ENCODE measurements at places on chromosomes 11 and 22.

DNA sequence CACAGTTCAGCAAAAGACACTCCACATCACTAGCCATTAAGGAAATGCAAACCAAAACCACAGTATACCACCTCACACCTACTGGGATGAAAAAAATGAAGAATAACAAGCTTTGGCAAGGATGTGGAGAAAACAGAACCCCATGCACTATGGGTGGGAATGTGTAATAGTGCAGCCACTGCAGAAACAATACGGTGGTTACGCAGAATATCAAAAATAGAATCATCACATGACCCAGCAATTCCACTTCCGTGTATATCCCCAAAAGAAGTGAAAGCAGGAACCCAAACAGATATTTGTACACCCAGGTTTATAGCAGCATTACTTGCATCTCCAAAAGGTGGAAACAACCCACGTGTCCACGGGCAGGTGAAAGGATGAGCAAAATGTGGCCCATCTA lies 20.8 kb downstream of the CARS1 start:
- no peak for DNase-seq

DNA sequence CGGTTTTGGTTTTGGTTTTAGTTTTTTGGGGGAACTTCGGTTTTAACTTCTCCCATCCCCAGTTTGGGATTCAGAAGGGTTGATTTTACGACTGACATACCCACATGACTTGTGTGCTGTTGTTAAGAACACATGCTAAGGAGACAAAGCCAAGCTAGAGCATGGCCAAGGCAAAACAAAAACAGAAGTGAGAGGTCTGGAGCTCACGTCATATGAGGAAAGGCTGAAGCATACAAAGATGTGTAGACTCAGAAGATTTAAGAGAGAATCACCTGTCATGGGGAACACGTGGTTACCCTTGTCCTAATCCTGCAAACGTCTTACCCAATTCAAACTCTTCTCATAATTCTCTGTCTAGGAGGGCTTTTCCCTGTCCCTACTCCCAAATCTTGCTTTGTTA lies 465.0 kb downstream of the FAM181B start:
- no peak for DNase-seq

DNA sequence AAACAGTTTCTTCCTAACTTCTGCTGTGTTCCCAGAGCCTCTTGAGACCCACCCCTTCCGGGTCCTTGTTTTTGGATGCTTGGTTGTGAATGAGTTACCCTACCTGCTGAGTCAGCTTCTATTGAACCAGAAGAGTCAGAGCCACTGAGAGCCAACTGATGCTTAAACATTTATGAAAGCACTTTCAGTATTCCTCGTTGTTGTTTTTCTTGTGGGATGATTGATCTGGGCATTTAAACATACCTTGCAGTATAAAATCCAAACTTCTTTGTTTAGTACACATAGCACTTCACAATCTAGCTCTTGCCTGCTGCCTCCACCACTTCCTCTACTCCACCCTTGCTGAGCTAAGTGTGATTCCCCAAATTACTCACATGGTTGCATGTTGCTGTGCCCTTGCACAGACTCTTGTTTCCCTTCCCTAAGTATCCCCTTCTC lies 5.5 kb downstream of the PRSS23 start:
- DNase-seq: no peak

DNA sequence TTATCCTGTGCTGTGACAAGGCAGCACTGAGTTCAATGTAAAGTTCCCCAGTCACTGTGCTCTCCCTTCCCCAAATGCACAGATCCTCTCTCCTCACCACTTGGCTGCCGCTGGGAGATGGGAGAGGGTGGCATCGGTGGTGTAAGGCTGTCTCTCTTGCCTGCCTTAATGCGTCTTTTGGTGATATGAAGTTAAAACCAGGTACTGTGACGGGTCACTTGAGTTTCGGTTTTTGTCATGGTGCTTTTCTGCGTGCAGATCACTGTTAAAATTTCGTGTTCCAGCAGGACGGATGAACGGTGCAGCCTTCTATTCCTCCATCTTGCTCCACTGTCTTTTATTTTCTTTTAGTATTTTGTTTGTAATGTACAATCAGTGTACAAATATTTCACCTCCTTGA lies 18.6 kb downstream of the GLB1L2 start:
- DNase-seq: no peak

DNA sequence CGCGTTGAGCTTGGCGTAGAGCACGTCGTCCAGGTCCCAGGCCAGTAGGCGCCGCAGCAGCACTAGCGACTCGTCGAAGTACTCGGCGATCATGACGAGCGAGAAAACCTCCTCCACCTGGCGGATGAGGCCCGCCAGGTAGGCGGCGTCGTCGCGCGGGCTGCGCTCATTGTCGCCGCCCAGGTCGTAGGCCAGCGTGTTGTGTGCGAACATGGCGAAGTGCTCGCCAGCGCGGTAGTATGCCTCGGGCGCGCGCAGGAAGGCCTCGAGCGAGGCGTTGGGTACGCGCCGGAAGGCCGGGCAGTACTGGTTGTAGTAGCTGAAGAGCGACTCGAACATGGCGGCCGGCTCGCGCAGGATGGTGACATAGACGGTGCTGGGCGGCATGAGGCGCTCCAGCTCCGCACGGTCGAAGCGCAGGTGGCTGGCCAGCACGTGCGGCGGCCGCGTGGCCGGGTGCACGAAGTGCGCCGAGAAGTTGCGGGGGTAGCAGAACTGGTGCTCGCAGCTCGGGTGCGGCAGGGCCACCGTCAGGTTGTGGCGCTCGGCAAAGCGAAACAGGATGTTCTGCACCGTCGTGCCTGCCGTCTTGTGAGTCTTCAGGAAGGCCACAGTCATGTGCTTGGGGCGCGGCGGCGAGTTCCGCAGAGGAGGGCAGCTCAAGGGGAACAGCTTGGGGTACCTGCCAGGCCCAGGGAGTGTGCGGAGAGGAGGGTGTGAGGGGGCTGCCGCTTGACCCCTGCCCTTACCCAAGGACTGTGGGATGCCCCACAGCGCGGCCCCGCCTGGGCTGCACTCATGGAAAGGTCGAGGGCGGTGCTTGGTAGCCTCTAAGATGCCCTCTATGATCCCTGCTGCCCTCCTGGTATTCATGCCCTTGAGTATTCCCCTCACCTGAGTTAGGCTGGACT lies 5.7 kb downstream of the GAL3ST3 start:
- DNase-seq: no peak

GRCh38 chr11:16767957-16768356 lies 29.5 kb downstream of the C11orf58 start:
- DNase-seq: no peak

DNA sequence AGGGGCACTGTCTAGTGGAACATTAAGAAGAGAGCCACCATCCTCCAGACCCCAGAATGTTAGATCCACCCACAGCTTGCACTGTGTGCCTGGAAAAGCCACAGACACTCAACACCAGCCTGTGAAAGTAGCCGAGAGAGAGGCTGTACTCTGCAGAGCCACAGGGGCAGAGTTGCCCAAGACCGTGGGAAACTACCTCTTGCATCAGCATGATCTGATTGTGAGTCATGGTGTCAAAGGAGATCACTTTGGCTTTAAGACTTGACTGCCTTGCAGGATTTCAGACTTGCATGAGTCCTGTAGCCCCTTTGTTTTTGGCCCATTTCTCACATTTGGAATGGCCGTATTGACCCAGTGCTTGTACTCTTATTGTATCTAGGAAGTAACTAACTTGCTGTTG lies 115.9 kb upstream of the CCDC179 start:
- peak; percentile 80 for DNase-seq

DNA sequence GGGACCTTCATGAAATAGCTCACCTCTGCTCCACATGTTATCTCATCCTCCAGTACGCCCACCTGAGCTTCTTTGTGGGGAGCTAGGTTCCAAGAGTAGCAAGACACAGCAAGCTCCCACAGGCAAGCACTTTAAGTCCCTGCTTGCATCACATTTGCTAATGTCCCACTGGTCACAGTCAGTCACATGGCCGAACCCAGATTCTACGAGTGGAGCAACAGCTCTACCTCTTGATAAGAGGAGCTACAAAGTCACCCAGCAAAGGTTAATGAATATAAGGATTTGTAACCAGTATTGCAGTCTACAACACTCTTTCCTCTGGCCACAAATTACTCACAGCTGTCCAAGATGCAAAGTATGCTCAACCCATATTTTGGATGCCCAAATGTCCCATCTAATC lies 15.2 kb upstream of the MS4A15 start:
- no peak for DNase-seq

DNA sequence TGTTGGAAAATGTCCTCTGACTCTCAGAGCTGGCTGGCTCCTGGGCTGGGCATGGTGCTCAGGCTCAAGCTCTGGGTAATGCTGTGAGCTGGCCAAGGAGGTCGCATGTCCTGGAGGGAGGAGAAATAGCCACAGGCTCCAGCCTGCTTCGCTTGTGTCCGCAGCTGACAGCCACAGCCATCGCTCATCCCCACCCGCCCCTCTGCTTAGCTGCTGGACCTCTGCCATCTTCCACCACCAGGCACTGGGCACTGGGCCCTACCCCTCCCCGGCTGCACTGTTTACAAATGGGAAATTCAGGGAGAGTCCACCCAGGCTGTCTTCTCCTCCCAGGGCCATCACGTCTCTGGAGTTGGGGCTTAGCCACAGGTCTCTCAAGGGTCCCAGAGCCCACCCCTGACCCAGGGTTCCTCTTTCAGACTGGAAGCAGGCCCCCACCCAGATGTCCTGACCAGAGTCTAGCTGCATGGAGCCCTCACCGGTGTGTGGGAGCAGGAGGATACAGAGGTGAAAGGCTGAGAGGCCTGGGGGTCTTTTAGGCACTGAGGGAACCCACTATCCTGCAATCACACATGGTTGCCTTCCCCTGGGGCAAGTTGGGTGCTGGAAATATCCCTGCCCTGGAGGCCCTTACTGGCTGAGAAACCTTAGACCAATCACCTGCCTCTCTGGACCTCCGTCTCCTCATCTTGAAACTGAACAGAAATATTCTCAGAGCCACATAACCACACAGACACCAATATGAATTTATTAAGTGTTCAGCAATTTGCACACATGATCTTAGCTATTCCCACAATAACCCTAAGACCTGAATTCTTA lies 62.7 kb downstream of the CD82 start:
- DNase-seq: peak; percentile 88

- no peak for DNase-seq
Measured at GRCh38 chr11:65390099-65390941, 3.9 kb downstream of the FRMD8 start.

DNA sequence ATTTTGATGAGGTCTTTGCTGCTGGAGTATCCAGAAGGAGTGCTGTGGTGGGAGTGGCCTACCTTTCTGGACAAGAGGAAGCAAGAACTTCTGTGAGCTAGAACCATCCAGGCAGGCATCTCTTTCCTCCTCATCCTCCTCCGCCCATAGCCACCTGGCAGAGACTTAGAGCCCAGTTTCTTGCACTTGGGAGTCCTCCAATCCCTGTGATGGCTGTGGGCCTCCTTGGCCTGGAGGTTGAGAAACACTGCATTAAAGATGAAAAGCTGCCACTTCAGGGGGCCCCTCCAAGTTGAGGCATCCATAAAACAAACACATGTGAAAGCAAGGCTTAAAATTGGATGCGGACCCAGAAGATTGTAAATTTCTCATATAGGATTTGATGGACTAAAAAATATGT lies 110.3 kb downstream of the ZBTB16 start:
- no peak for DNase-seq

- DNase-seq: no peak
Measured at GRCh38 chr11:83760932-83761331, 474.8 kb upstream of the CCDC90B start.

GRCh38 chr11:123020968-123021367 lies 39.3 kb upstream of the BSX start:
- DNase-seq: peak; percentile 56

- DNase-seq: no peak
Measured at GRCh38 chr11:115471367-115471766, 32.8 kb downstream of the CADM1 start.

DNA sequence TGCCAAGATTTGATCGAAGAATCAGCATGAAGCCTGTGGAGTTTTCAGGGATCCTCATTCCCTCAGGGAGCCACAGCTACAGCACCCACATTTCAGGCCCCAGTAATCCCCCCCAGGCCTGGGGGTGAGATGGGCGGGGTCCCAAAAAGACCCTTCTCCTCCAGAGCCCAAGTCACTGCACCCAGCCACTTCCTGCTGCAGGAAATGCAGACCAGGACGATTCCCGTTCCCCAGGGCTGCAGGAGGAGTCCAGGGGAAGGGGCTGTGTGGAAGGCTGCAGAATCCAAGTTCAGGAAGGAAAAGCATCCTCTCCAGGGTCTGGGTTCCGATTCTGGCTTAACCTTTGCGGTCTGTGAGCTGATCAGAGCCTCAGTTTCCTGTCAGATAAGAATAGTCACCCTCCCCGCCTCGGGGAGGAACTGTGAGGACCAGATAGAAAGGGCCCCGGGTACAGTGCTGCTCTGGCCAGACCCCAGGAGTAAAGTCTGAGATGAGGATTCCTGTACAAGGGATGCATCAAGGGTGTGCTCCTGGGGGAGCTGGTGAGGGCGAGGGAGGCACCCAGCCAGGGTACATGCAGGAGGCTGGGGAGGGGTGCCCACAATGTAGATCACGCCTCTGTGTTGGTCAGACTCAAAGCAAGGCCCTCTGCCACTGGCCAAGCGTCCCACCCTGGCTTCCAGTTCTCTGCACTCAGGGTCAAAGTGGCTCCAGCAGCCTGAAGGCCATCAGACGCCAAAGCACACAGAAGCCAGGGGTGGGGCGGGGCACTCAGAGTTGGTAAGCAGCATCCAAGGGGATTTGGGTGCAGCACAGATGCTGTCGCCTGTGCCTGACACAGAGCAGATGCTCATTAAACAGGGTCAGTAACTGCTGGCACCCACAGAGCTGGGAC lies 30.1 kb upstream of the TP53I11 start:
- no peak for DNase-seq

GRCh38 chr22:37342065-37342464 lies 59.8 kb downstream of the CYTH4 start:
- DNase-seq: no peak

DNA sequence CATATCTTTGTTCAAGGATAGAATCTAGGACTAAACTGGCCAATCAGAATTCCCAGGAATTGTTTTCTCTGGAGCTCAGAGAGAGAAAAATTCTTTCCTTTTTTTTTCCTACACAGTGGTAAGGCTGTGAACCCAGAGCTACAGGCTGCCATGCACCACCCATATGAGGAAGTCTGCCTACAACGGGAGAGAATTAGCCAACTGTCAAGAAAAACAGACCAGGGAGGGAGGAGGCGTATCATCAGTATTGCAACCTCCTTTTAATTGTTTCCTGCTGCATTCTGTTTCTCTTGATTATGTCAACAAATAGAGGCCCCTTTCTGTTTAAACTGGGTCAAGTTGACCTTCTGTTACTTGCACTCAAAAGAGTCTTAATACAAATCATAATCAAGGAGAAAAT lies 176.5 kb upstream of the UBASH3B start:
- DNase-seq: no peak
